Posterior cingulate gyrus (tissue), 11 donors: ENCODE measurements at places on chromosomes 4 and X.

DNA sequence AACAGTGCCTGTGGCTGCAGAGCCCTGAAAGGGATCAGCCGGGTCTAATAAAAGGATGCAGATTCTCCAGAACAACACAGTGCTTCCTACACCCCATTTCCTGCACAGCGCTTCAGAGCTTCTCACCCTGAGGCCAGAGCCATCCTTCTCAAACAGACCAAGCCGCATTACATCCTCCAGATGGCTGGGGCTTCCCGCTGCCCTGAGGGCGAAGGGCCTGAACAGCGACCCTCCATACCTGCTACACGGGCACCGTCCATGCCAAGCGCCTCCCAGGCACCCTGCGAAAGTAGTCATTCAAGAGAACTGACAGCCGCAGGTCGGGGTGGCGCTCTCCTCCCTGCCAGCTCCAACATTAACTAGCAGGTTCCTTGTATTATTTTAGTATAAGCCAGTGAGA lies 36.5 kb downstream of the ACOX3 start:
- DNase-seq: no peak

GRCh38 chrX:119880552-119881437 lies 9.2 kb downstream of the NDUFA1 start:
- DNase-seq: peak; percentile 7

- DNase-seq: no peak
Observed at GRCh38 chr4:67465763-67466052, 79.6 kb downstream of the CENPC start.

DNA sequence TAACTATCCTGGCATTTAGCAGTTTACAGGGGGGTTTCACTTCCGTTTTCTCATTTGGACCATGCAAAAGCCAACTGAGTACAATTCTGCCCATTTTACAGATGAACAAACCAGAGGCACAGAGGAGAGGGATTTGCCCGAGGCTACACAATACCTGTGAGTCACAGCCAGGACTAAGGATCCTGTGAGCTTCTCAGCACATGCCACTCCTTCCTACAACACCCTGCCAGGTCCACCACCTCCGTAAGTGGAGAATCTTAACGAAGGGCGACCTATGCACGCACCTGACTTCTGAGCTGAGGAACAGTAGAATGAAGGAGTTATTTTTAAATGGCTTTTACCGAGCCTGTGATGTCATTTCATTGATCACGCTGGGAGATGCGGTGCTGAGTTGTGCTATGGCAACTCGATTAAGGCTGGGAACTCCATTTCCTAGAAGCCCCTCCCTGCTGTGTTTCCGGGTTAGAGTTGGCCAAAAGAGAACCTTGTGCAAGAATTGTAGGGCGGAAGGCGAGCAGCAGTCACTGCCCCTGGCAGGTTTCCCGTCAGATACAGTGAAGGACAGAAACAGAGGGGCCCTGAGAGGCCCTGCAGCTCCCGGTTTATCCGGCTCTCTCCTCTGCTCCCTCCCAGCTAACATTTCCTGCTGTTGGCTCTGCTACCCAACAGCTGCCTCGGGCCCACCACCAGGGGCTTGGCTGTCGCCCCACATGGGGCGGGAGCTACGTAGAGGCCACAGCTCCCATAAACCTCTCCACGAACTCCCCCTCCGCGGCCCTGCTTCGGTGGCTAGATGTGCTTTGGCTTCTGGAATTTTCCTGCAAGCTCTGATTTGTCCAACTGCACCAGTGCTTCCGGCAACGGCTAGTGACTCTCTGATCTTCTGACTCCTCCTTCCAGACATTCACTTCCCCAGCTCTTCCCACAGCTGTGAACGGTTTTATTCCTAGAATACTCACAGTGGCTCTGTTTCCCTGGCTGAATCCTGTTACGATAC lies 75.1 kb upstream of the USP9X start:
- DNase-seq: peak; percentile 15

DNA sequence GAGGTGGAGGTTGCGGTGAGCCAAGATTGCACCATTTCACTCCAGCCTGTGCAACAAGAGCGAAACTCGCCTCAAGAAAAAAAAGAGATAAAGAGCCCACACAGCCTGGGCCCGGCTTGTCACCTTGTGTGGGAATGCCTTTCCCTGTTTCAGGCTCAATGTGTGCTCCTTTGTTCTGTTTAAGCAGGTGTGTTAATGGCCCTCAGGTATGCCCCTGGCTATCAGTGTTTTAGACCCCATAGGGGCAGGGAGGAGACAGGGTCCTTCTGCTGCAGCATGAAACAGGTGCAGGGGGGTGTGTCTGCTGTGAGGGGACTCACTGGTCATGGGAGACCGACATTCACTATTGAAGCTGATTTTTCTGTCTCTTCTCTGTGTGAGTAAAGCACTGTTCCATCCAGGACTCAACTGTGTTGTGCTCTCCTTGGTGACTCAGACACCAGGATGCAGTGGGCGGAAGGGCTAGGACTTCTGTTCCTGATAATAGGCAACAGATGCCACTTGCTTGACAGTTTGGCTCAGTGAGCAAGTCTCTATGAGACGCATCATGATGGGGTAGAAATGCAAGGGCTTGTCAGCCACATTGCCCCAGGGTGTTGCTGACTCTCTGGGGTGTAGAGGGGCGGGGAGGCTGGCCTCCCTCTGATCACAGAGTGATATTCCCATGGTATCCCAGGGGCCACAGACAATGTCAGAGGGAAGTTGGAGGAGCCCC lies 15.6 kb upstream of the LAP3 start:
- DNase-seq: peak; percentile 35

- no peak for DNase-seq
Observed at GRCh38 chr4:65401083-65401482, 269.2 kb downstream of the EPHA5 start.

- no peak for DNase-seq
Observed at GRCh38 chr4:172104539-172104938, 291.3 kb downstream of the GALNTL6 start.

- no peak for DNase-seq
Observed at GRCh38 chr4:123640271-123640670, 243.7 kb downstream of the SPRY1 start.

DNA sequence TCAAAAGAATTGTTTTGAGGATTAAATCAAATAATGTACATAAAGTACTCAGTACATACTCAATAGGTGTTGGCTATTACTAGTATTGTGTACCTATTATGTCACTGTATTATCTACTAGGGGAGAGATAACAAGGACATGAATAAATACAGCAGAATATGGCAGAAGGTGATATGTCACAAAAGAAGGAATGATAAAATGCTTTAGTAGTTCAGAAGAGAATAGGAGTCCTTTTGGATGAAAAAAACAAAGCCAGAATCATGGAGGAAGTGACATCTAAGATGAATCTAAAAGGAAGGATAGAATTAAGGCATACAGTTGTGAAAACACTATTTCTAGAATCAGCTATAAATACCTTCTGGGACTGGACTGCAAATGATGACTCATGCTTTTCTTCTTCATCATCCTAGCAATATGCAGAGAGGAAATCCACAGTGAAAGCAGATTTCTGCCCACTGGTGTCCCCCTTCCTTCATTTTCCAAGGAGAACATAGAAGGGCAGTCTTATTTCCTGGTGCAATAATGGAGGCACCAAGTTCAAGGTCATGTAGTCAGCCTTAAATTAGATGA lies 98.7 kb downstream of the GLUD2 start:
- no peak for DNase-seq

GRCh38 chrX:52363247-52363883 lies 5.5 kb upstream of the XAGE2 start:
- DNase-seq: no peak

DNA sequence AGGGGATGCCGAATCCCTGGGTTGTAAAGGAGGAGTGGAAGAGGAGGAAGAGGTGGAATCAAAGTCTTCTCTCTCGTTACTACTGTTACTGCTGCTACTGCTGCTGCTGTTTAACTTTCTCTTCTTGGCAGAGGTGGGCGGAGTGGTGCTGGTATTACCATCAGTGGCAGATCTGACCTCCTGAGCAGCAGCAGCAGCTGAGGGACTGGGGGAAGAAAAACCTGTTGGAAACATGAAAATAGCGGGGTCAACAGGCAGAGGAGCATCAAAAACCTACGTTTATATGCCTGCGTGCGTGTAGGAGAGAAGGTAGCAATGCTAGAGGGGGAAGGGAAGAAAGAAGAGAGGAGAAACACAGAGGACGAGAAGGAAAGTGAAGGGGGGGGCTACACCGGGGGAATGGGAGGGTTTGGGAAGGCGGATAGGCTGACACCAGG lies 339 bp downstream of the CUL4B start:
- DNase-seq: no peak

- no peak for DNase-seq
Observed at GRCh38 chr4:110344165-110344564, 131.8 kb upstream of the ENPEP start.

GRCh38 chrX:56661193-56661592 lies 67.8 kb upstream of the NBDY start:
- peak; percentile 52 for DNase-seq

- DNase-seq: no peak
Observed at GRCh38 chrX:133654811-133655210, 239.5 kb upstream of the GPC4 start.

GRCh38 chr4:62548108-62548524 lies 1348.0 kb downstream of the ADGRL3 start:
- no peak for DNase-seq

DNA sequence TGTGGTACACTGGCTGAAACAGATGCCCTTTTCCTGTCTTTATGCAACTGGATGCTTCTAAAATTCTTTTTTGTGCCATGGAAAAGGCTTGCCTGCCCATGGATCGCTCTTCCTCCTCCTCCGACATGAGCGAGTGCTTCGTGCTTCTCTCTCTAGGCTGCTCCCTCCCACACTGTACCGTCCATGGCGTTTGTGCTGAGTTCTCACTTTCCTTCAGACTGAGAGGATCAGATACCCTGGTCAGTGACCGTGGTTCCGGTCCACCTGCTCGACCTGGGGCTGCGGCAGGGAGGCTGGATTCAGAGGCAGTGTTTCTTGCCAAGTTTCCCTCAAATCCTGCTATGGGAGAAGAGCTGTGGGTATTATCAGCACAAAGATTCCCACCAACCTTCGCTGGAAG lies 10.2 kb upstream of the CLDN24 start:
- DNase-seq: no peak

GRCh38 chr4:151322570-151322969 lies 2.8 kb downstream of the SH3D19 start:
- no peak for DNase-seq

- no peak for DNase-seq
Observed at GRCh38 chrX:50054147-50054546, 131.8 kb downstream of the CLCN5 start.

DNA sequence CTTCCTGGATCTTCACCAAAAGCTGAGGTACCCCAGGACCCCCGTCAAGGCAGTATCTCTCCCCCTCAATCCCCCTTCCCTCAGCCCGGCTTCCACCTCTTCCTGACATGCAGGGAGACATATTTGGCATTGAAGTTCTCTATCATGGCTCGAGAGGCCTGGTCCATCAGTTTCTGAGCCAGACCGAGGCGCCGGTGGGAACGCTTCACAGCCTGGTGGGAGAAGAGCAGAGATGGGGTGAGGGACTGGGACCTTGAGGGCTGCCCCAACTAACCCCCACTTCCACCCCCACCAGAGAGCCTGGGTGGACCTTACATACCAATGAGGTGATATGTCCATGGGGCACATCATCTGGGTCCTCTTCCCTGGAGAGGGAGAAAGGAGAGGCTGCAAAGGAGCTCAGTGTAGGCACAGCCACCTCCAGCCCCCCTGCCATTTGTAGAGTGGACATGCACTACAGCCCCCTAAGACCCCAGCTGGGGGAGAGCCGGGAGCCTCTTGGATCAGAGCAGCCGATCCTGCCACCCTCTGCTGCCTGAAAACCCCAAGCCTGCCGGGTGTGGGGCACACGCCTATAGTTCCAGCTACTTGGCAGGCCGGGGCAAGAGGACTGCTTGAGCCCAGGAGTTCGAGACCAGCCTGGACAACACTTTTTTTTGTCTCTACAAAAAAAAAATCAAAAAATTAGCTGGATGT lies 2.5 kb downstream of the NAA10 start:
- DNase-seq: no peak

DNA sequence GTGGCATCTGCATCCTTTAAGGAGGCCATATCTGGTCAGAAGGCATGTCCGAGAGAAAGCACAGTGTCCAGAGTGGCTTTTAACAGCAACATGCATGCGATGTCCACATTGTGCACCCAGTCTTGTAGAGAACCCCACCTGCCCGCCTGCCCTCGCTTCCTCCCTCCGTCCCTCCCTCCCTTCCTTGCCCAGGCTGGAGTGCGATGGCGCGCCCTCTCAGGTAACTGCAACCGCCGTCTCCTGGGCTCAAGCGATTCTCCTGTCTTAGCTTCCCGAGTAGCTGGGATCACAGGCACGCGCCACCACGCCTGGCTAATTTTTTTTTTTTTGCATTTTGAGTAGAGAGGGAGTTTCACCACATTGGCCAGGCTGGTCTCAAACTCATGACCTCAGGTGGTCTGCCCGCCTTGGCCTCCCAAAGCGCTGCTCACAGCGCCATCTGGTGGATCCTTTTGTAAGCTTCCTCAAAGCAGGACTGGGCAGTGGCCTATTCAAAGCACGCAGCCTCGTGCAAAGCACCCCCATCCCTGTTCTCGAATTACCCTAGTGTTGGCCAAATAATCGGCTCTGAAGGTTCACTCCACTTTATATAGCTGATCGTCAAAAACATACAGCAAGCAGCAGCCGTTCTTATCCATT lies 15.0 kb downstream of the BRCC3 start:
- DNase-seq: peak; percentile 82

DNA sequence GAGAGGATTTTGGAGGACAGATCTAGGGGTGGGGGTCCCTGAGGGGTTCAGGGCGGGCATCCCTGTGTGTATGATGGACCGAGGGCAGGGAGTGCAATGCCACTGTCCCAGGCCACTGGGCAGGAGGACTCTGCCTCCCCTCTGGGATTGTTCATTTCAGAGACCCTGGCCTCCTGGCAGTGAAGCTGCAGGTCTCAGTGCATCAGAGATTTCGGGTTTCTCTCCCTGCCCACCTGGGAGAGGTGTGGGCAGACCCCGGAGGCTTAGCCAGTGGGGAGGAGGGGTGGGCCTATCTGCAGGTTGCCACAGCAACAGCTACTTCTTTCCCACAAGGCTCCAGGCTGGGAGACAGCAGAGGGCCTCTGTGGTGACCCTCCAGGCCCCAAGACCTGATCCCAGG lies 80.1 kb upstream of the LRPAP1 start:
- no peak for DNase-seq

DNA sequence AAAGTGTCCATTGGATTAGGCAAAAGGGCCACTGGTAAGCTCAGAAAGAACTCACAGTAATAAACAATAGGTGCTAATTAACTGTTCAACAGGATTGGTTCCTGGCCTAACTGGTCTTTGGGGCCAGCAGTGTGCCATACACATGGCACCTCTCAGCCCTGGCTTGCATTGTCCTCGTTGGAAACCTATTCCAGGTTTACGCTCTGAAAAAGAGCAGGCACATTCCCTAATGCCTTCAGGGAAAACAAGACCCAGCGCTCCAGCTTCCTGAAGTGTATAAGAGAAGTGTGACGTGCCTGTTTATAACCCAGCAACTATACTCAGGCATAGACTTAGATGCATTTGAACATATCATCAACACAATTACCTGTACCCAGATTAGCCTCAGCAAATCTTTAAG lies 51.9 kb upstream of the RBM47 start:
- DNase-seq: no peak
